AG04450 (cell line): ENCODE measurements at places on chromosomes 5 and 9.

DNA sequence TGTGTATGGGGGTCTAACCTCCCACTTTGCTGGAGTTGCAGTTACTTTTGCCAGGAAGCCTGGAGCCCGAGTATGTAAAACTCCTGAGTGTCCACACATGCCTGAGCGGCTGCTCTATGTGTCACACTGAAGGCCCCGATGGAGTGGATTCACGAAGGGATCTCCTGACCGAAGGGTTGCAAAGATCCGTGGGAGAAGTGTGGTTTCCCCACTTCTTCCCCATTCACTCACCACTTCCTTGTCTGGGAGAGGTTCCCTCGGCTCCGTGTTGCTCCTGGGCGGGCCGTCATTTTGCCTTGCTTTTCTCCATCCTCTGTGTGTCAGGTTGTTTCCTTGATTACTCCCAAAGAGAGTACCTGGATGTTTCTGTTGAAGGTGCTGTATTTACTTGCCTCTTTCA is 16.2 kb upstream of the IL3 start:
- no peak for DNase-seq

DNA sequence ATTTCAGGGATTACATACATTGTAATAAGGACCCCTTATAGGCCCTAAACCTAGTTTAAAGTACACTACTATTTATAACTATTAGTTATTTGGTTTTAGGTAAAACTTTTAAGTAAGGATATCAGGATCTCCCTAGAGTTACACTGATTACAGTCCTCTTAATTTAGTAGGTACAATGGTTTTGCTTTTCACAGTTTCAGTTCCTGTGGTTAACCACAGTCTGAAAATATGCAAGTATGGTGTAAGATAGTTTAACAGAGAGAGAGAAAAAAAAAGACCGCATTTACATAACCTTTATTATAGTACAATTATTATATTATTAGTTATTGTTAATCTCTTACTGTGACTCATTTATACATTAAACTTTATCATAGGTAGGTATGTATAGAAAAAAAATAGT is 725.3 kb upstream of the PTPRD start:
- no peak for DNase-seq

- no peak for DNase-seq
Measured at GRCh38 chr5:57777174-57777581, 294.6 kb upstream of the ACTBL2 start.

DNA sequence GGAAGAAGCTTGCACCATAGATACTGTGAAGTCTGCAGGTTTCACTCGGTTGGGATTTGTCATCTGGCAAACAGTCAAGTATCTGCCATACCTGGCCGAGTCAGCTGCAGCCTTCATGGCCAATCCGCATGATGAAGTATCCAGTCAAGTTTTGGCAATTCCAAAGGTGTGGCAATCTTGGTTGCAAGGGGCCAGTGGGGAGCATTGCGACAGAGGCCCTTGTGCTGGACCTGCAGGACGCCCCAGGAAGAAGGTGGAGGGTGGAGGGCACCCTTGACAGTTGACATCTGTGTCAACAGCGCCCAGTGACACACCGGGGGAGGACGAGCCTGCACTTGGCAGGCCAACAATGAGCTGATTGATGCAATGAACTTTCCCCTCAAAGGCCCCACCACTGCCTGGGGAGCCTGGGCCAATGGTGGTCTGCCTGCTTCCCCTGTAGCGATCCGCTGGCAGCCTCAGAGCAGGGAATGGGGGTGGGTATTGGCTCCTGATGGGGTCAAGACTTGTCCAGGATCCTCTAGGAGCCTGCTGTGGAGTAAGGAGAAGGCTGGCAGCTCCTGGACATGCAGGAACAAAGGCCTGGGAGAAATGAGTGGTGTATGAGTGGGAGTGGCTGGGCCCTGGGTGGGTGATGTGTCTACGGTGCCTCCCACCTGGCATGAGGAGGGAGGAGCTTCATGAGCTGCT is 122.8 kb upstream of the PITX1 start:
- DNase-seq = no peak

- no peak for DNase-seq
Measured at GRCh38 chr5:126446498-126447224, 23.5 kb downstream of the GRAMD2B start.

DNA sequence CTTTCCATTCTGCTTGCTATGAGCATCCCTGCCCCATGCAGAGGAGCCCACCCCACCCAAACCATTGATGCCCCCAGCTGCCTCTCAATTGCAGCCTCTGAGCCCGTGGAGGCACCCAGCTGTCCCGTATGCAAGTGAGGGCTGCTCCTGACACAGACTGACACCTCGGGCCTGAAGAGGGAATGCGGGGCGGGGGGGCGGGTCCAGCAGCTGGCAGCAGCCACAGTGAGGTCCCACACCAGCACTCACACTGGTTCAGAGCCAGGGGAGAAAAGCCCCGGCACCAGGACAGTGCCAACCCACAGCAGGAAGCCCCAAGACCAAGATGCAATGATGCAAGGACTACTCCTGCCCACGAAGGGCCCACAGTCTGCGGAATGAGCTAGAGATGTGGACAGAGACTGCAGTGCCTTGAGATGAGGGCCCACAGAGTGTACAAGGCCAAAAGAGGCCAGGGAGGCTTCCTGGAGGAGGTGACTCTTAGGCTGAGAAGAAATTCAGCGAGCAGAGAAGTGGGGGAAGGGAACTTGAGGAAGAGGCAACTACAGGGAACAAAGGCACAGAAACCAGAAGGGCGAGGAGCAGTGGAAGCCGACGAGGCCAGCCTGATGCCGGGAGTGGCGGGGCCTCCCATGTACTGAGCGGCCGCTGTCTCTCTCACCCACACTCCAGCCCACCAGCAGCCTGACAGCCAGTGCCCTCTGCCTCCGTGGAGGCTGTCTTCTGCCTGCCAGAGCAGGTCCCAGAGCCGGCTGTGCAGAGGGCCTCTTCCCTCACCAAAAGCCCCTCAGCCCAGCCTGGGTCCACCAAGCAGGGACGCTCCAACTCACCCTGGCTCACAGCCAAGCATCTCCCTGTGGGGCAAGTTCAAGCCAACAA is 9.2 kb downstream of the EEIG1 start:
- no peak for DNase-seq

DNA sequence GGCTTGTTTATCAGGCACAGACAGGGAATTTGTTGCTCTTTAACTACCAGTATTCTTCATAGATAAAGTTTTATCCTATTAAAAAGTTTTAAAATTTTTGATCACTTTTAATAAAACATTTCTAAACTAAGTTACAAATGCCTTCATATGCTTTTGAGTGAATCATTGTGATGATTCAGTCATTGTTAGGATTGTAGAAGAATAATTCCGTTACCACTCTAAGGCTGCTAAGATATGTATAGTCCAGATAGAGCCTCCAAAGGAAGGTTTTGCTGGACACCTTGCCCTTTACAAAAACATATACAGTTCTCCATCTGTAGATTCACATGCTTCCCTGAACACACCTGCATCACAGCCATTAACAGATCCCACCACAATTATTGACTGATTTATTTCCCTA is 233.7 kb downstream of the SPOCK1 start:
- no peak for DNase-seq

DNA sequence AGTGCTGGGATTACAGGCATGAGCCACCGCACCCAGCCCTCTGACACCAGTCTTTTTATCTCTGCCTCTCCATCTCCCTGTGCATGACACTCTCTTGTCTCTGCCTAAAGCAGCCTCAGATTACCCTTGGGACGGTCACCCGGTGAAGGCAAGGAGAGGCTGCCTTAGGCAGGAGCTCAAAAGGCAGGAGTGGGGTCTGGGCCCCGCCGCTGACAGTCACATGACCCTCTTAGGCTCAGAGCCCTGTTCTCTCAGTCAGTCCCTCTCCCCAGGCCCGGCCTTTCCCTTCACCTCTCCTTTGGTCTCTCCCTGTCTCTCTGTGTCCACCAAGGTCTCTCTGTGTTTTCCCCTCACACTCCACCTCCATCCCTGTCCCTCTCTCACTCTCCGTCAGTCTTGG is 22.5 kb downstream of the ADGRD2 start:
- no peak for DNase-seq

DNA sequence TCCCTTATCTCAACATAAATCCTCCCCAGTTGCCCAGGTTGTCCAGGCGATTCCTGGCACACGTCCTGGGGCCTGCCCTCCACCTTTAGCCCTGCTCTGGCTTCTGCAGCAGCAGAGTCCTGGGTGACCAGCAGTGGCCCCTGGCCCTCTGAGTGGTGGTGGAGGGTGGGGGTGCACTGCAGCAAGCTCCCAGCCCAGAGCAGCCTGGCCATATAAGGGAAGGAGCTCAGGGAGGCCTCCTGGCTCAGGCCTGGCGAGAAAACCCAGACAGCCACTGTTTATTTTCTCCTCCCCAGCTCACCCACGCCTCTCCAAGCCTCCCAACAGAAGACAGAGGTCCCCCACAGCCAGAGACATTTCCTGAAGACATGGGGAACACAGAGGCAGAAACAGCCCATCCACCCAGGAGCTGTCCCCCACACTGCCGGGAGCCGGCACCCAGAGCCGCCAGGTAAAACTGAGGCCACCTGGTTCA is 44.7 kb upstream of the IL17B start:
- DNase-seq = peak; percentile 63

DNA sequence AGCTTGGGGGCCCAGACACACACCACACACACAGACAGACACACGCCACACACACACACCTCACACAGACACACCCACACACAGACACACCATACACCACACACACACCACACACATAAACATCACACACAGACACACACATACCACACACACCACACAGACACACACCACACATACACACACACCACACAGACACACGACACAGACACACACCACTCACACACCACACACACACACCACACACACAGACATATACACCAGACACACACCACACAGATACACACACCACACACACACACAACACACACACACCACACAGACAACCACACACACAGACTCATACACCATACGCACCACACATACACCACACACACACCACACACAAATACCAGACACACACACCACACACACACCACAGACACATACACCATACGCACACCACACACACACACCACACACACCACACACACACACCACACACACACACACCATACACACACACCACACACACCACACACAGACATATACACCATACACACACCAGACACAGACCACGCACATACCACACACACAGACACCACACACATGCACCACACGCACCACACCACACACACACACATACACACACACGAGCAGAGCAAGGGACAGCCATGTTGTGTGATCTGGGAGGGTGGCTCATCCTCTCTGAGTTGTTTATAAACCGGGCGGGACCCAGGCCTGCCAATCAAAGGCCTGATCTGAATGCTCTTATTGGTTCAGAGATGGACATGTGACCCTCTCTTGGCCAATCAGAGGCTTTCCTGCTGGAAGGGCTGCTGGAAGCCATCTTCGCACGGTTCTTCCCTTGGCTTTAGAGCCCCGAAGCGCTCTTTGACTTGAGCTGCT is 148.3 kb downstream of the GAPVD1 start:
- DNase-seq = no peak

GRCh38 chr9:130205912-130206311 is 33.7 kb downstream of the NCS1 start:
- no peak for DNase-seq

GRCh38 chr5:36723912-36724311 is 117.5 kb downstream of the SLC1A3 start:
- no peak for DNase-seq

GRCh38 chr9:94821098-94821887 is 94.8 kb downstream of the AOPEP start:
- no peak for DNase-seq

DNA sequence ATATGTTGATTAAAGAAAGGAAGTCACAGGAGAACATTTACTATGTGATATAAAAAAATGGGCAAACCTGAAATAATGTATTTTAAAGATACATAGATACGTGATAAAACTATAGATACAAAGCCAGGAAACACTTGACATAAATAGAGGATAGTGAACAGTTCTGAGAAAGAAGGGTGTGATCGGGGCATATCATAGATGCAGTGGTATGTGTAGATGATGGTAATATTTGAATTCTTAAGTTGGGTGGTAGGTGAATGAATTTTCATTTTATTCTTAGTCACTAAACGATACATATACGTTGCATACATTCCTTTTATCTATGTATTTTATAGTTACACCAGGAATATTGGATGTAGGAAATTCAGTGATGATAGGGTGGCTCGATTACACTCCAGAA is 138.7 kb upstream of the ARRDC3 start:
- DNase-seq = no peak

DNA sequence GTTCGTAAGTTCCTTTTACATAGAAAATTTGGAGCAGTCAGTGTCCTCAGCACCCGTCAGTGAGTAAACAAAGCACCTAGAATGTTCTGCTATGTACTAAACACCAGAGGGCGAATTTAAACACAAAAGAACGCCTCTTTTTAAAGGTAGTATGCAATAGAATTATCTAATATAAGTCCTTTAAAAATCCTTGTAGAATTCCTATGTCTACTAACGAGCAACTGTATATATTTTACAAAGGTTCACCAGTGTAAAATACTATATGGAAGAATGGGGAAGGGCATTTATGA is 499 bp upstream of the TMEM232 start:
- no peak for DNase-seq

- DNase-seq = no peak
Measured at GRCh38 chr5:20974426-20974825, 986.4 kb upstream of the CDH18 start.

- DNase-seq = no peak
Measured at GRCh38 chr9:5195463-5195862, 10.0 kb upstream of the INSL6 start.

- no peak for DNase-seq
Measured at GRCh38 chr5:42360616-42361314, 62.5 kb upstream of the GHR start.

DNA sequence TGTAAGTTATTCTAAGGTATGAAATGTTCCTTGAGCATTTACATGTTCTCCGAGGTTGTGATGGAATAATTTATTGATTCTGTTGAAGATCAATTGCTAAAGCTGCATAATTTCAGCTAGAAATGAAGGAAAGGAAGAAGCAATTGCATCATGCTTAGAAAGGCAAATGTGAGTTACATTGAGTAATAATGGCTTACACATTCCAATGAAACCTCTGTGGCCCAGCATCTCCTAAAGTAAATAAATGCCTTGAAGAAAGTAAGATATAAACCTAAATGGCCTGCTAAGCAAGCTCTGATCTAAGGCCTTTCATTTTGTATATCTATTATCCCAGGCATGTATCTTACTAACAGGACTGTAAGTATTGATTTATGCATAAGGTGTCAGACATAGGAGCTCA is 677.3 kb upstream of the RGMB start:
- DNase-seq = peak; percentile 66

- DNase-seq = no peak
Measured at GRCh38 chr5:54115735-54116403, 194.5 kb downstream of the ARL15 start.

GRCh38 chr5:139717221-139717620 is 69.1 kb downstream of the CXXC5 start:
- DNase-seq = no peak

DNA sequence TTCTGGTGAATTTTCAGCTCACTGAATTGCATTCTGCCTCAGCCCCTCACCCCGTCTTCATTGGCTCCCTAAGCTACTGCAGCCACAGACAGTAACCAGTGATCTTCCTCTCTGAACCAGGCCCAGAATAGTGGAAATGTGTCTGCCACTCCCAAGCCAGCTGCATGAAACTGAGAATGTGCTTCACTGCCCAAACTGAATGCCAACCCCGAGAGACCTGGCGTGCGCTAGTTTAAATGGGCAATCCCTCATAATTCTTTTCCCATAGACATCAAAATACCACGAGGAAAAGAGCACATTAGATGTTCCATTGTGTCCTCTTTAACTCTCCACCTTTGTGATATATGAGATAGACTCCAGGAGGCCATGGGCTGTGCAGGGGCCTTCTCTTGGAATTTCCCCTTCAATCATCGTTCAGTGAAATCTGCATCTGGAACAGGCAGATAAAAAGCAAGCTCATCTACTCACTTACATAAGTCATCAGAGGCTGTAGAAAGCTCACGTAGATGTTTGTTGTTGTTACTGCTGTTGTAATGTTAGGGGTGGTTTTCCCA is 320.2 kb downstream of the NFIB start:
- no peak for DNase-seq
